Stimulated activated effector memory CD8-positive, alpha-beta T cell treated with anti-CD3 and anti-CD28 coated beads, Interleukin-12 subunit alpha, Interleukin-12 subunit beta, amount 100 ng/mL, for 72 hours (primary cell): ENCODE measurements at places on chromosomes 2 and 18.

GRCh38 chr2:150997702-150998440 is 263.8 kb downstream of the RBM43 start:
- no peak for DNase-seq

DNA sequence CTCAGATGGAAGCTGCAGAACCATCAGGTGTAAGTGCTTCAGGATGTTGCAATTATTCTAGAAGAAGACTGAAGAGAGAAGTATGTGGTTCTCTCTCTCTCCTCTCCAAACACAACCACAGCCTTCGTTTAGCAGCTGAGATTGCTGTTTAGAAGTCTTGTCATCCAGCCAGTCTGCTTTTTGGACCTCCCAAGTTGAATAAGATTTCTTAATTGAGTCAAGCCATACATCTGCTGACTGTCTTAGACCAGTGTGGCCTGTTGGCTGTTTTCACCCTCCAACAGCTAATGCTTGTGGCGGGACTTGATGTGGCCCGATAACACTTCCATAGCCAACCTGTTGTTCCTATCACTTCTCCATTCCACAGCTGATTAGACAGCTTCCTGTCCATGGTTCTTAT is 91.3 kb upstream of the TMEM17 start:
- DNase-seq: no peak

DNA sequence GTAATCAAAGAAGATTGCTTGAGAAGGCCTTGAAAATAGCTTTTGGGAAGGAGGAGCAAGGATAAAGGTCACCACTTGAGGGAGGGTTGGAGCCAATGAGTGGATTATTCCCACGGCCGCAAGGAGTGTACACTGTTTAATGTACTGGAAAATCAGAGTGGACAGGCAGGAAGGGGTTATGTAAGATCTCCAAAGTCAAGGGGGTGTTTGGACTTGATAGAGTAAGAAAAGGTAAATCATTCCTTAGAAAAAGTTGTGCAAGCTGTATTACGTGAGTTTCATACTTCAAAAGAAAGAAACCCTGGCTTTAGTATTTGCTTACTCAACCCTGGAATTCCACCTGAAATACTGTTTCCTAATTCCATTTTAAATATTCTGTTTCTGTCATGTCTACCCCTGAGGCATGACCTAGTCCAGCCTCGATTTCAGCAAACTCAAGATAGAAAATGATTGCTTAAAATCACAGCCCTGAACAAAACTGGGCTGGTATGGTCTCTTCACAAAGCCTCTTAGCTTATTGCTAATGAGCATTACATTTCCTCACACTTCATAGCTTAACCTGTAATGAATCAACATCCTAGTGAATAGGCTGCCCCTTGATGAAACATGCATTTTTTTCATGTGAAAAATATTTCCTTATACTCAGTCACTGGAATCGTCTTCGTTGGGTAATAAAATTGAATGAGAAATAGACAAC is 1.1 kb downstream of the MREG start:
- DNase-seq: no peak

DNA sequence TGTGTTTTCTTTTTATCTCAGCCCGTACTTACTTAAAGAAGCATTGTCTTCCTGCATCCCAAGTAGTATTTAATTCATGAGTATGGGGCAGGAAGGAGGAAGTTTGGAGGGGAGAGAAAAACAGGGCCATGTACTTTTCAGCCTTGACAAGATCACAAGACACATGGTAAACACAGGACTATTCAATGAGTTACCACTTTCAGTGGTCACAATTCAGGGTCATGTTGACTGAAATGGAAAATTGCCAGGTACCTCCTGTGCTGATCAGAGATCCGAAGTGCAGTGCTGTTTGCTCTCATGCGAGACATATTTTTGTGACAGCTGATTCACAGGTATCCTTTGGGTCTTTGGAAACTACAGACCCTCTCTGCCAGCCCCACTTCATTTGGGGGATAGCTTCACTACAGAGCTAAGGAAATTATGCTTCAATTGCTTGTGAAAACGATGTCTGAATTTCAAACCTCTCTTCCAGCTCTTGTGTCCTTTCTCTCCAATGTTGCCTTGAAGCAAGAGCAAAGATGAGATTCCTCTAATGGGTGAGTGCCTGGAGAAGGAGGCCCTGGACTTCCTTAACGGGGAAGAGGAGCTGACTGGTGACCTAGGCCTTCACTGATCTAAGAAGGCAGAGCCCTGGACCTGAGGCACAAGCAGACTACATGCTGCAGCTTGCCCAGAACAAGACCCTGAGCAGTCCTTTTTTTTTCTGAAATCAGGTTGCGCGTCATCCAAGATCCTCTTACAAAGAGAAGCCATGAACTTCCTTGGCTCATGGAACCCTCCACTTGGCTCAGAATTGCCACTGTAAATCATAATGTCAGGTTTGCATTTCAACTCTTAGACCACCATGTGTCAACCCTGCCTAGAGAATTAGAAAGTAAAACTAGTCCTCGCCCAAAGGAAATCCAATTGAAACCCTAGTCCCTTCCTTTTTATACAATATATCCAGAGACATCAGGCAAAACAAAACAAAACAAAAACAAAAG is 44.1 kb downstream of the EVA1A start:
- no peak for DNase-seq

DNA sequence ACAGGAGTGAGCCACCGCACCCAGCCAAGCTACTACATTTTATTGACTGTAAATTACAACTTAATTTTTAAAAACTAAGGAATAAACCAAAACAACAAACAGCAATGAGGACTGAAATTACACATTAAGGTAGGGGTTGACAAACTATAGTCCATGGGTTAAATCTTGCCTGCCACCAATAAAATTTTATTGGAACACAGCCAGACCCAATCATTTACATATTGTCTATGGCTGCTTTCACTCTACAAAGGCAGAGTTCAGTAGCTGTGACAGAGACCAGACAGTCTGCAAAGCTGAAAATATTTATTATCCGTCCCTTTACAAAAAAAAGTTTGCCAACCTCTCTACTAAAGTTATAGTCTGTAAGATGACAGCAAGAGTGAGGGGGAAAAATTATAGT is 24.3 kb upstream of the UGP2 start:
- DNase-seq: no peak

- no peak for DNase-seq
Observed at GRCh38 chr2:105595536-105595935, 149.2 kb upstream of the NCK2 start.

GRCh38 chr2:204133476-204133875 is 196.9 kb downstream of the ICOS start:
- no peak for DNase-seq

DNA sequence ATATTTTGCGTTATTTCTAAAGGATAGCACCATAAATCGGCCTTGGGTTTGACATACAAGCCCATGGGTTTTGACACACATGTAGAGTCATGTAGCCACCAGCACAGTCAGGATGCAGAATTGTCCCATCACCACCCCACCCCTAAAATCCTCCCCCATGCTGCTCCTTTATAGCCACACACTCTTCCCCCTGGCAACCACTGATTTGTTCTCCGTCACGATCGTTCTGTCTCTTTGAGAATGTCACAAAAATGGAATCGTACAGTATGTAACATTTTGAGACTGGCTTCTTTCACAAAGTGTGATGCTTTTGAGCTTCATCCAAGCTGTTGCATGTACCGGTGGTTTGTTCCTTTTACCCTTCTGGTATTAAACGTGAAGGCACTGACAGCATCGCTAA is 39.1 kb downstream of the CRACDL start:
- DNase-seq: no peak

- no peak for DNase-seq
Observed at GRCh38 chr2:167966937-167967913, 280.2 kb downstream of the STK39 start.

- no peak for DNase-seq
Observed at GRCh38 chr2:54360055-54360792, 95.9 kb upstream of the SPTBN1 start.

GRCh38 chr2:215441560-215442400 is 5.9 kb upstream of the FN1 start:
- no peak for DNase-seq
